CD4-positive, CD25-positive, alpha-beta regulatory T cell (primary cell): ENCODE measurements at places on chromosomes 4 and X. TPM values are rescaled to one million over a fixed set of nuclear protein-coding genes. Genes with fewer than 3 reads are reported as not detected.

Gene CT55
- polyA plus RNA-seq: not detected

DNA sequence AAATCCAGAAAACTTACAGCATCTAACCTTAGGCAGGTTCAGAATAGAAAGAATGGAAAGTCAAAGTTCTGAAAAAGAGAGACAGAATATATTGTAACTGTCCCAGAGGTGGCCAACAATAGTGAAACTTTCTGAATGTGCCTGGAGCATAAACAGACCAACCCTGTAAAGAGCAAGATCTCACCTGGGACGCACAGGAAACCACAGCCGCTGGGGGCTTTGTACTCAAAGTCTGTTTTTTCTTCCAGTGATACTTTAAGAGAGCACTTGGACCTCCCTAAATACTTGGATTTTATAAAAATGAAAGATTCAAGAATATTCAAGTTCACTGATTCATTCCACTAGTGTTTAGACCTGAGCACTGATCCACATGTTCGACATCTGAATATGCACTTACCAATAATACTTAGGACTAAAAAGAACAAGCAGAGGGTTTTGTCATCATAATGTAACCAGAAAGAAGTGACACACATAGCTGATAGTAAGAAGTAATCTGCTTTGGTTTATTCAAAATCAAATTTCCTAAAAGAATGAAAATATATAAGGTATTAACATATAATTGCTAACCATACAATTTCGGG lies 35.3 kb downstream of the ARAP2 start:
- DNase-seq: no peak

DNA sequence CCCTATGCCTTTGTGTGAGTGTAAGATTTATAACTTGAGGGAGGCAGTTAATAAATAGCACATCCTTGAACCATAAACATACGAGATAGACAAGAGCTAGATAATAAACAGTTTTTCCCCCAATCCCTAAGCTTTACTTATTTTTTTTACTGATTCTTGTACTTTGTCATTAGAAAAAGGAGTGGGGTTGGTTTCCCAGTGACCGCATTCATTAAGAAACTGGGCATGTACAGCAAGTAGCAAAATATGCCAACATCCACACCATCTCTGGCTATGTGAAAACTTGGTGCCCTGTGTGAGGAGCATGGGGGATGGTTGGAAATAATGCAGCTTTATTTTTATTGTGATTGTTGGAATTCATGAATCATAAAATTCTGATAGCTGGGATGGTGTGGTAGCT lies 176.2 kb downstream of the CBR4 start:
- no peak for DNase-seq

DNA sequence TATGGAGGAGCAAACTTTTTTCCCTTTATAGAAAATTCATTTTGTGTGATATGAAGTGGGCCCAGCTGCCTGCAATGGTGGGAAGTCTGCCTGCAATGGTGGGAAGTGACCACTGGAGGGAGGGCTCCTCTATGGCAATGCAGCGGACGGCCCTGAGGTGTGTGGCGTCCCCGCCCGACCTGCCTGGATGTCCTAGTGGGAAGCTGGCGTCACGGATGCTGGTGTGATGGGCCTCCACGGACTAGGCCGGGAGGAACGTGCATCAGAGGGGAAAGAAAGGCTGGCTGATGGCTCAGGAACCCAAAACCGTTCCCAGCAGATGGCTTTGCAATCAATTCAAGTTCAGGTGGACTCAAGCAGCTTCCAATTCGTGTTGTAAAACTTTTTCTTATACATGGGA lies 177.9 kb downstream of the AFAP1 start:
- peak; percentile 56 for DNase-seq

GRCh38 chr4:11748164-11748872 lies 319.6 kb upstream of the HS3ST1 start:
- DNase-seq: no peak

- no peak for DNase-seq
Measured at GRCh38 chrX:152646961-152647360, 9.3 kb downstream of the GABRQ start.
